ENCODE measurements at places on chromosomes 5 and 9. TPM values are rescaled to one million over a fixed set of nuclear protein-coding genes. Genes with fewer than 3 reads are reported as not detected.

The IFNA13 gene
- total RNA-seq, result not detected

The PDE8B gene
- 0.09 TPM for total RNA-seq

The SMIM27 gene
- 6.6 TPM for total RNA-seq

The RNF208 gene
- not detected for total RNA-seq

The RANBP6 gene
- 12.8 TPM for total RNA-seq

The ANKRD34B gene
- not detected for total RNA-seq

The ZBTB34 gene
- 5.0 TPM for total RNA-seq

The SUSD3 gene
- 8.6 TPM for total RNA-seq

The HAPLN1 gene
- 7.4 TPM for total RNA-seq

The CCNJL gene
- total RNA-seq, result 0.23 TPM

The PCA3 gene
- not detected for total RNA-seq

The SLC46A2 gene
- total RNA-seq, result not detected

The EPB41L4B gene
- total RNA-seq, result 0.35 TPM

The SHOC1 gene
- not detected for total RNA-seq

The ALDOB gene
- total RNA-seq, result not detected

The RNF180 gene
- total RNA-seq, result 3.8 TPM

The IFNA2 gene
- not detected for total RNA-seq

The ROR2 gene
- 49.7 TPM for total RNA-seq

The MLANA gene
- total RNA-seq, result not detected

The CARD9 gene
- 4.3 TPM for total RNA-seq

The C5orf46 gene
- not detected for total RNA-seq

The LRRC19 gene
- not detected for total RNA-seq

The PTGER4 gene
- 7.7 TPM for total RNA-seq

The MYOZ3 gene
- 0.34 TPM for total RNA-seq

The WDR5 gene
- 17.9 TPM for total RNA-seq
